ENCODE measurements at places on chromosomes 13 and 19.

DNA sequence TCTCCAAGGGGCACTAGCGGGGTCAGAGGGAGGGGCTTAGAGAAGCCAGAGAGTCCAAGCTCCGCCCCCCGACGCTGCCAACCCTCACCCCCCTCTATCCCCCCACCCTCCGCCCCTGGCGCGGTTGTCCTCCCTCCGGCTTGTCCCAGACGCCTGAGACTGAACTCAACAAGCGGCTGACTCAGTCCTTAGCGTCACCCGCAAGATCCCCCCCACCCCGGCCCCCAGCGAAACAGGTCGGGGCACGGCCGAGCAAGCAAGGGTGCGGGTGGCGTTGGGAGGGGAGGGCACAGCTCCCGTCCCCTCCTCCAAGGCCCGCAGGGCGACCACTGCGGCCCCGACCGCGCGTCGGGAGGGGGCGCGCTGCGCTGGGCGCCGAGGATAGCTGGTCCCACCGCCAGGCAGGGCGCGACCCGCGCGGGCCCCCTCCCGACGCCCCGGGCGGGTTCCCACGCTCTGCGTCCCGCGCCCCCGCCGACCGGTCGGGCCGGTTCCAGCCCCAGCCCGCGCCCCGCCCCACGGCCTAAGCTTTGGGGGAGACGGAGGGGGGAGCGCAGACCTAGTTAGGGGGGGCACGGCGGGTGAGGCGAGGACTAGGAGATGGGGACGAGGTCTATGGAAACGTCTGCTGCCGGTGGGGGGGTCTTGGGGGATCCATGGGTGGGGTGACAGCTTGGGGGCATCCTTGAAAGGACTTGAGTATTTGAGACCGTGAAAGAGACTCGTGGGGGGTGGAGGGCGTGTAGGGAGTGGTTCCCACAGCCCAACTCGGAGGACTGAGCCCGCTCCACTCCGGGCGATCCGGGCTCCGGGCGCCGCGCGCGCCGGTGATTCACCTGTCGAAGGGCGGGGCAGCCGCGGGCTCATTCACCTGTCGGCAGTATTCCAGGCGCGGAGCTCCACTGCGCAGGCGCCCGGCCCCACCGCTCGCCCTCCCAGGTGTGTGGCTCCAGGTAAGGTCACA, 5.1 kb downstream of the NOTCH3 start:
- no peak for DNase-seq

GRCh38 chr19:7159105-7159933, 89.8 kb downstream of the ZNF557 start:
- DNase-seq, result peak; percentile 18

DNA sequence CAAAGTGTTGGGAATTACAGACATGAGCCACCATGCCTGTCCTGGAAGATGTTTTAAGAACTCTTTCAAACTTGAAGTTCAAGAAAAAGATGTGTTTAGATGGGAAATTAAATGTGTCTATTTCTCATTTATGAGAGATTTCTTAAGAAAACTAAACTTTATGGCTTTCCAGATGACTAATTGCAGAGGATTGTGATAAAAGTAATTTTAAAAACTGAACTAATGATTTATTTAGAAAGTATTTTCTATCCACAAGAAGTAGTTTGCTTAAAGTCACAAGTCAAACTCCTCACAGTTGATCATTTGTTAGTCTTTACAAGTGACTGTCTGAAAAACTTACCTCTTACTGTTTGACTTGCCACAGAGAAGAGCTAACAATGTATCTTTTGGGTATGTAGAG, 89.6 kb upstream of the SPRY2 start:
- DNase-seq, result no peak

DNA sequence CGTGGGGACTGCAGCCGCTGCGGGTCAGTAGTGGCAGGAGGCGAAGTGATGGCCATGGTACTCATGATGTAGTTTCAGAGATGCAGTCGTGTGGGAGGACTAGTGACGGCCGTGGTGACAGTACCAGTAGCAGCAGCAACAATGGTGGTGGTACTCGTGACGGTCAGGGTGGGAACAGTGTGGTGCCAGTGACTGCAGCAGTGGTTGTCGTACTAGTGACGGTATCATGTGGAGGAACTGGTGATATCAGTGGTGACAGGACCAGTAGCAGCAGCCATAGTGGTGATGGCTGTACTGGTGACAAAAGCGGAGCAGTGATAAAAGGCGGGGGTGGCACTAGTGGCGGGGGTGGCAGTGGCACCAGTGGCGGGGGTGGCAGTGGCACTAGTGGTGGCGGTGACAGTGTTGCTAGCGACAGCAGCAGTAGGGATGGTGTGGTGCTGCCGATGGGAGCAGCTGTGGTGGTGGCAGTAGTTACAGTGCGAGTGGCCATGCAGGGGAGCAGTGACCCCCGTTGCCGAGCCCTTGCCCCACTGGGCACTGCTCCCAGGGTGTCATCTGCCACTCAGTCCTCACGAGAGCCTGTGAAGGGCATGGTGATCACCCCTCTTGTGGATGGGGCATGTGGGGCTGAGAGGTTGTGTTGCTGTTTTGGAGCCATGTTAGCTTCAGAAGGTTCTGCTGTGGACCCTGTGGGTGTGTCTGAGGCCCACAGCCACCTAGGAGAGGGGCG, 22.7 kb downstream of the ADPRHL1 start:
- DNase-seq, result no peak

GRCh38 chr19:46859637-46860124, 1.1 kb upstream of the ARHGAP35 start:
- peak; percentile 78 for DNase-seq

- no peak for DNase-seq
Measured at GRCh38 chr19:6833166-6833790, 54.1 kb upstream of the ADGRE1 start.

GRCh38 chr13:41053384-41053826, 7.9 kb upstream of the WBP4 start:
- no peak for DNase-seq

DNA sequence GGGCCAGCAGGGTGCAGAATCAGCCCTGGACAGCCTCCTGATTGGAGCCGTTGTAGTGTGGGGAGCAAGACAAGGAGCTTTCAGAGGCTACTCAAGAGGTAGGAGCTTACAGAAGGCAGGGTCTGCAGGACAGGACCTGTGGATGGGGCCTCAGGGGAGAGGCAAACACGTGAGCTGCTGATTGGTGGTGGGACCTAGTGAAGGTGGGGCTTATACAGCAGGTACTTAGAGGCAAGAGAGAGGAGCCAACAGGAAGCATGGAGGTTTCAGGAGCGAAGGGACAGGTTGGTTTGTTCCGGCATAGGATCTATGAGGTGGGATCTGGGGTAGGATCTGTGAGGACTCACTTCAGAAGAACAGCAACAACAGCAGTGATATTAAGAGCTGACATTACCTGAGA, 32.4 kb downstream of the ZSWIM4 start:
- DNase-seq, result no peak

DNA sequence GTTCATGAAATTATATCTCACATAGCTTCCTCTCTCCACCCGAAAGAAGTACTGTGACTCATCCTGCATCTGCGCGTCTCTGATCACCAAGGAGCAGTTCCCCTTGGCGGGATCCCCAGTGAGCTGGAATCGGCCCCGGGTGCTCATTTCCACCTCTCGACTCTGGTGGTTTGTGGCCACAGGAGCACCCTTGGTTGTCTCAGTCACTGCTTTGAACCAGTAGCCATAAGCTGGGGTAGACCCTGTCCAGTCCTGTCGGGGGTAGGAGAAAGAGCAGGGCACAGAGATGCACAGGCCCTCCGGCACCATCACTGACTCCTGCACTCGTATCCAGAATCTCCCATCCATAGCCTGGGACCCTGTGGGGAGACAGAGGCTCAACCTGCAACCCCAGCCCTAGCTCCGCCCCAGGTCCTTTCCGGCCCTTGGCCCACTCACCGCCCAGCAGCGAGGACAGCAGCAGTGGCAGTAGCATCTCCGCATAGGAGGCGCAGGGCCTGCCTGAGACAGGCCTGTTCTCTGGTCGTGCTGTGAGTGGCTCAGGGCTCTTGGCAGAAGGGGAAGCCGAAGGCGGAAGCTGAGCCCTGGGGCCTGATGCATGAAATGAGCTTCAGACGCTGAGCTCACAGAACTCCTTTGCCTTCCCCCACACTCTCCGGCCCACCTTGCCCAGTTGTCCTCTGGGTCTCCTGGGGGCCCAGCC, at the start of gene SIGLEC10:
Gene SIGLEC10 (minus strand): TSS at position 536 of the 703 bp plus-strand sequence. CDS start 61 bp downstream, at position 475.
- no peak for DNase-seq

DNA sequence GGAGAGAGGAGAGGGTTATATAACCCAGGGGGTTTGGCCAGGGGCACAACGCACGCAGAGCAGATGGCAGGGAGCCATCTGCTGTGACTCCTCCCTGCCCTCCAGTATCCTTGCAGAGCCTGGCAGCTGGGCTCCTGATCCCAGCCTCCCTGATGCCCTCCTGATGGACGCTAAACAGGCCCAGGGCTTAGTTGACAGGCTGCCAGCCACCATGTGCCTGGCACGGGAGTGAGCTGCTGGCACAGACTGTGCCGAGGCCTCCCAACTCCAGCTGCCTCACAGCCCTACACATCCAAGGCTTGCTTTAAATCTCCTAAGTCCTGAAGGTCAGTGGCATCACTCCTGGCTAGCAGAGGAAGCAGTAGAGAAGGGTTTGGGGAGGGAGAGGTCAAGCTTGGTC, 16.7 kb downstream of the SYDE1 start:
- no peak for DNase-seq

DNA sequence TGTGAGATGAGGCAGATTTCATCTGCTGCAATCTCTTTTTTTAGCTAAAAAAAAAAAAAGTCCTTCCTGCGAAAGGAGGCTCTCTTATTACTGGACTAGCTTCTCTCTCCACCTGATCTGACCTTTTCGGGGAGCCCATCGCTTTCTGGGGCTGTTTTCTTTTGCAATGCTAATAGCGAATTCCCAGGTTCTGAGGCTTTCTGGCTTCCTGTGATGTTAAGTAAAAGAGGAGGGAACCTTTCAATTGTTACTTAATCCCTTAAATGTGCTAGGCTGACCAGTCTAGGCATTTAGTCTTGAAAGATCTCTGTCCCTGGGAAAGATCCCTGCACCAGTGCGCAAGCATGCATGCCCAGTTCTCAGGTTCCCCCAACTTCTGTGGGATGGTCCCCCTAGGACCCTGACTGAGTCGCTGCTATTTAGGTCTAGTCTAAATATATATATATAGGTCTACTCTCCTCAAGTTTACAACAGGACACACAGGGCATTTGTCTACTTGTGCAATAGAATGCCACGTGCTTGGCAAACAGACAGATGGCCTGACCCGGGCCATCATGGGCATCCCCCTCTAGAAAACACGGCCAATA, 224.7 kb downstream of the ZNF536 start:
- DNase-seq, result no peak

DNA sequence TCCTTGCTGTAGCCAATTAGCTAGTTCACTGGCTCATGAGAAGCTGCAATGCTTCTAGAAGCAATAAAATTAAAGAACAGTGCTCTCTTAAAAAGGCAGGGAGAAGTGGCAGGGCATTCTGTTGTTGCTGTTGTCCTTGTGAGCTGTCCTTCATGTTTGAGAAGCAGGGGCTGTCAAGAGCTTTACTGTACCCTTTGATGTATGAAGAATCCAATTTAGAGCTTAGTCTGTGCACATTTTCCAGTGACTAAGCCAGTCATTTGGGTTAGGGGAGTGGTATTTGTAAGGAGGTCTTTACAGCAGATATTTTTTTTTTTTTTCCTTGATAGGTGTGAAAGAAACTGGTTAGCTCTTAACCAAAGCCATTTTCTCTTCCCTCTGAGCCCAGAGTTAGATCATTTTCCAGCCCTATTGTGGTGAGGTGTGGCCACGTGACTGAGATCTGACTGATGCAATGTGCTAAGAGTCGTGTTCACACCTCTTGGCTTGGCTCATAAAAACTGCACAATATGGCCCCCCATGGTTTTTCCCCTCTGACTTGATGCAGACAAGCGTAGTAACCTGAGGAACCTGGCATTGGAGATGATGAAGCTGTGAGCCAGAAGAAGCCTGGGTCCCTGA, 309.6 kb upstream of the TMTC4 start:
- DNase-seq, result no peak

DNA sequence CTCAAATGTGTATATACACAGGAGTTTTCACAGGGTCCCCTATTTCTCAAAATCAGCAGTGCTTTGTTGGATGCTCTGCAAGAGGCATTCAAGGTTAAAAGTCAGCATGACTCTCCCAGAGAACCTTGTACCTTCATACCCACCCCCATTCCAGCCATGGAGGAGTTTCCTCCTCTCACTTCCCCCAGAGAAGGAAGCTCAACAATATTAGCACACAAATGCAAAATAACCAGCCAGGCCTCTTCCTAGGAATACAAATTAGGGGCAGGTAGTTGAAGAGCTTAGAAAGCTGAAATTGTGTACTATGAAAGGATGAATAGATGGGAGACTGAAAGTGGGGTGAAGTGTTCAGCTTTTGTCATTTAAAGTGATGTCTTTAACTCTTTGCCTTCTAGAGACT, 43.8 kb downstream of the SPRY2 start:
- DNase-seq, result no peak

DNA sequence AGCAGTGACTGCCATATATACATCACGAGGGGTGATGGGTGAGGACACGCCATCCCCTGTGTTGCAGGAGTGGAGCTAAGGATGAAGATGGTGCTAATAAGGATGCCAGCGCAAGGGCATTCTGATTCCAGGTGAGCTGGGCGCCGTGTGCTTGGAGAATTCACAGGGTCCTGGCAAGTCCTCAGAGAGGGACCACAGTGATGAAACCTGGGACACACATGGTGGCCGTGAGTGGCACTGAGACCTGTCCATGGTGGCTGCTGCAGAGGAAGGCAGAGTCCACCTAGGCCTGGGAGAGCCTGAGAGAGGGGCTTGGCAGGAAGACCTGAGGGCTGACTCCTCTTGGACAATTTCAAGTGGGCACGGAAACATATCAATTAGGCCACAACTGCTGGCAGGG, 65.2 kb downstream of the RFX2 start:
- no peak for DNase-seq

GRCh38 chr19:7224209-7224686, 70.0 kb downstream of the INSR start:
- DNase-seq, result no peak

DNA sequence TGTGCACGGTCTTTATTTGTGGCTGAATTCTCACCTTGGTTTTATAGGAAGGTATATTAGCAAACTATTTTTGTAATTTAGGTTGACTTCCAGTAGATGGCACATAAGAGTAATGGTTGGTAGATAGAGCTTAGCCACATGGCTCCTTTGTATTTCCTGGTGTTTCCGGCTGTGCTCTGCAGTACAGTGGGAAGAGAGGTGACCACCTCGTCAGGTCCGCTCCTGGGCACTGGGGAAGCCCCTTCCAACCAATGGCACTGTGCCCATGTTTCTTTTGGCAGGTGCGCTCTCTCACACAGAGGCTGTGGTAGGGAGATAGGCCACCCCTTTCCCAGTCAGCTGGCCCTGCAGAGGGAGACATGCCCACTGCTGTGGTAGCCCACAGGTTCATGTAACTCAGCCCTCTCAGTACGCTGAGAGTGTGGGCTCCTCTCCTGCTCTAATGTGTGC, 74.3 kb upstream of the ATP12A start:
- peak; percentile 5 for DNase-seq

GRCh38 chr13:21453387-21454081, 5.6 kb downstream of the ZDHHC20 start:
- DNase-seq, result no peak
